ENCODE measurements at places on chromosomes 11 and 22. TPM values are rescaled to one million over a fixed set of nuclear protein-coding genes. Genes with fewer than 3 reads are reported as not detected.

The HINFP gene
- total RNA-seq = 28.8 TPM

The HEPN1 gene
- not detected for total RNA-seq

The POLD3 gene
- total RNA-seq = 14.3 TPM

The VPREB1 gene
- total RNA-seq = not detected

The APOA5 gene
- not detected for total RNA-seq

The CEP126 gene
- 0.92 TPM for total RNA-seq

The RTN4RL2 gene
- not detected for total RNA-seq

The TMEM134 gene
- 36.5 TPM for total RNA-seq

The SEPTIN5 gene
- total RNA-seq = 7.8 TPM

DNA sequence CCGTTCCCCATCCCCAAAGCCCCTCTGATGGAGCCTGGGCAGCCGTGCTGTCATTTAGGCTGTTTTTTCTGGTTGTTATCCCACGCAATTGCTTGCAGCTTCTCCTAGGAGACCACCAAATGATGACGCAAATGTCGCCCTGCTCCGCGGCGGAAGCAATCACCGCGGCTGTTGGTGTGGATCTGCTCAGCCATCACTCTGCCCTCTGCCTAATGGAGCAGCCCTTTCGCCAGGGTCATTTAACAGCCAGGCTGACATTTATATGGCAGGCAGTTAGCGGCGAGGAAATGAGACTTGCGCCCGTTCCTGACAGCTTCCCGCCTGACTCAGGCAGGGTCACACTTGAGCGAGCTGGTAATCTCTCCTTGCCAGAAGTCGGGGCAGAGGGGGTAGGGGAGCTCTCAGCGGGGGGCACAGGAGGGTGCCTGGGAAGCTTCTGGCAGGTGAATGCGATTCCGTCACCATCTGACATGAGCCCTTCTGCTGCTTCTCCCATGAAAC is 97.9 kb upstream of the RTL6 start:
- DNase-seq = no peak

GRCh38 chr11:79042824-79043223 is 398.0 kb downstream of the TENM4 start:
- no peak for DNase-seq

DNA sequence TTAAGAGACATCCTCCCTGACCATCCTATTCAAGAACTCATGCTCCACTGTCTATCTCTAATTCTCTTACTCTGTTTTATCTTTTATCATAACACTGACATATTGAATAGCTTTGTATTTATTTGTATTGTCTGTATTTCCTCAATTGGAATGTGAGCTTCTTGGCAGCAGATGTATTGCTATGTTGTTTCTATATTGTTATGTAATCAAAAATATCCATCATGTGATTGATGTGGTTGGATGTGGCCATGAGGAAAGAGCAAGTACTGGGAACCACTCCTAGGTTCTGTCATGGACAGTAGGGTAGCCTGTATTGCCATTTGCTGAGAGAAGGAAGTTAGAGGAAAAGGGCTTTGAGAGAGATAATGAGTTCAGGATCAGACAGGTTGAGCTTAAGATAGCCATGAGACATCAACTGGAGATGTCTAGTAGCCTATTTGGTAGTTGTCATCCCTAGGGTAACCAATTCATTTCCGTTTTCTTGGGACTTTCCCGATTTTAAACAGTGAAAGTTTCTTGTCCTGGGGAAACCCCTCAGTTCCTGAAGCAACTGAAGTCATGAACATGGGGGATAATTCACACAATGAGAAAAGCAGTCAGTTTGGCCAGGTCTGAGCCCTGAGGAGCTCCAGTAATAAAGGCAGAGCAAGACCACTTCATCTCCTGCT is 404.5 kb downstream of the INSC start:
- no peak for DNase-seq

GRCh38 chr11:92580908-92581307 is 356.3 kb downstream of the FAT3 start:
- DNase-seq = no peak

- DNase-seq = peak; percentile 66
Observed at GRCh38 chr22:44311855-44312170, 938 bp downstream of the SHISAL1 start.

DNA sequence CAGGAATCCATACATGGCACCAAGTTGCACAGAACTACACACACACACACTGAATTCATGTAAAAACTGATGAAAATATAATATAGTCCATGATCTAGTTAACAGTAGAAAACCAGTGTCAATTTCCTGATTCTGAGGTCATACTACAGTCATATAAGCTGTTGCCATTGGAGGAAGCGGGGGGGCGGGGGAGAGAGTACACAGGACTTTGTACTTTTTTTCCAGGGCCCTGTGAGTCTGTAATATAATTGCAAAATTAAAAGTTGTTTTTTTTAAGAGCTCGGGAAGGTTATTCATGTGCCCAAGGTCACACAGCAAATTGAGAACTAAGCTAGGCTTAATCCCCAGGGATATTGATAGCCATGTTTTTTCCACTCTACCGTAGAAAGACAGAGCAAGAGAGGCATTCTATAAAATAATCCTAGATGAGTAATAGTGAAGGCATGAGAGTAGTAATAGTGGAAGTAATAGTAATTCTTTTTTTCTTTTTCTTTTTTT is 312.3 kb downstream of the MN1 start:
- DNase-seq = peak; percentile 43

- DNase-seq = no peak
Observed at GRCh38 chr22:44326491-44326885, 13.7 kb upstream of the SHISAL1 start.

DNA sequence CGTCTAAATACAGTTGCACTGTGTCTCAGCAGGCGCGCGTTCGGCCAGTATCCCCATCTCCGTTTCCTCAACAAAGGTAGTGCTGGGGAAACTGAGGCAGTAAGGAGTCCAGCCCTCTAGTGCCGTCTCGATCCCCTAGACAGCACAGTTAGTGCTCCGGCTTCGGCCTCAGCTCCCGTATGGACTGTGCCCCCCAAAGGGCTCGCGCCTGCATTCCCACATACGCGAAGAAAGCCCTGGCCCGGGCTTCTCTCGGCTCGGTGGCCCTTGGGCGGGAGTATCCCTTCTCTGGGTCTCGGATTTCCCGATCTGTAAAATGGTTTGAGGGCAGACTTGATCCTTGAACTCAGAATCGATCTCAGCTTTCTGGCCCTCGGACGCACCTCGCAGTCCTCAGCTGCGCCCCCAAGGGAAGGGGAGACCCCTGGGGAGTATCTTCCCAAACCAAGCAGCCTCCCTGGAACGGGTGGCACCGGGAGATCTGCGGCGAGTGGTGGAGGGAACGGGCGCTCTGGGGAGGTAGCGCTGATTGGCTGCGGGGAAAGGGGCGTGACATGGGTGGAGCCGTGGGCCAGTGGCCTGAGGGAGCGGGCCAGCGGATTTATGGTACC is 759 bp upstream of the PEX16 start:
- DNase-seq = peak; percentile 86

DNA sequence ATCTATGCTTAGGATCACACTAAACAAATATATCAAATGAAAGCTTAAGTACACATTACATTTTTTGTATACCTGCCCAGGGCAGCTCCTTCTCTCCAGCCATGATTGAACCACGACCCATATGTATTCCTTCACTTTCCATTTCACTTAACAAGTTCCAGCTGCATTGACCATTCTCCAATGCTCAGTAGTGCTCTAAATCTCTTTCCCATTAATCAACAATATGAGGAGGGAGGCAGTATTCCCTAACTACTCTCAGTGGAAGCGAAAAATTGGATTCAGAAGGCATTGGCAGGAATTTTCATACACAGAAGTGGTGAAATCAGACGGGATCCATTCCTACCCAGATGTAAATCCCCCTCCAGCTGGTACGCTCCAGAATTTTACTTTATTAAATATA is 372.0 kb upstream of the LUZP2 start:
- DNase-seq = no peak

GRCh38 chr22:39155421-39155820 is 2.9 kb upstream of the CBX7 start:
- no peak for DNase-seq

GRCh38 chr22:20783844-20784723 is 10.2 kb downstream of the SERPIND1 start:
- peak; percentile 74 for DNase-seq

DNA sequence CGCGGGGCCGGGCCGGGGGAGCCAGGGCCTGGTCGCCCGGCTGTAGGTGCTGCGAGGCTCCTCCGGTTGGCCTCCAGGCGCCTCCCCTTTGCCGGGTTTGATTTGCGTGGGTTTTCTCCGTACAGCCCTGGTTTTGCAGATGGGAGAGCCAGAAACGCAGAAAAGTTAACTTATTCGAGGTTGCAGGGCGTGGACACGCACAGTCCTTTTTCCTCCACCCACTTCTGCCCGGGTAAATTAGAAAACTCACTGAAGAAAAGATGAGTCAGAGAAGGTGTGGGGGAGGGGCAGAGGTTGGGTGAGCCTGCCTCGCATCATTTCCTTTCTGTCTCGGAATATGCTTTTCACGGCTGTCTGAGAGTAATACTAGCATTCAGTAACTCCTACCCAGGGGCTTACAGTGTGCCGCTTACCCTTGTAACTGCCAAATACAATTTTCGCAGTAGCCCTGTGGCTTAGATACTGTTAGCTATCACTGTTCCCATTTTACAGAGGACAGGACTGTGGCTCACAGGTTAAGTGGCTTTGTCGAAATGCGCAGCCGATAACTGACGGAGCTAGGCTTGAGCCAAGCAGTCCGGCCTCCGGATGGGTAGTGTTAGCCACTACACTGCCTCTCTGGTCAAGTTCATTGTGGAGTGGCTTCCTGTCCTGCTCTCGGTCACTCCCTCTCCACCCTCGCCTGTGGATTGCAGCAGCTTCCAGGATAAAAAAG is 812 bp downstream of the FADD start:
- DNase-seq = peak; percentile 91

DNA sequence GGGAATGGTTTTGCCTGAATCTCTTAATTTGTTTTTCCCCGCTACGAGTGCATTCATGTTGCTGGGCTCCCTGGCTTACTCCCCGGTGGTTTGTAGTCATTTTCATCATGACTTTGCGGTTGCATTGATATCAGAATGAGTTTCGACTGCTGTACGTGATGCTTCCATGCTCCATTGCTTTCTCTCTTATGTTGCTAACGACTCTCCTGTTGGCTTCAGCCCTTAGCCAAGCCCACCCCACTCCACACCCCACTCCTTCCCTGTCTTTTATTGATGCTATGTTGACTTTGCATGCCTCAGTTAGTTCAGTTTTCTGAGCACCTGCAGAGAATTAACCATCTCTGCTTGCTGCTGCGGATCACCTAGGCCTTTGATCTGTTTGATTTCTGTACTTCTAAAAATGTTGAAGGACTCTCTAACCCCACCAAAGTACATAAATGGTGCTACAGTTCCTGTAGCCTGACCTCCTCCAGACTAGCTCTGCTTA is 65.3 kb downstream of the ARFGAP2 start:
- no peak for DNase-seq

DNA sequence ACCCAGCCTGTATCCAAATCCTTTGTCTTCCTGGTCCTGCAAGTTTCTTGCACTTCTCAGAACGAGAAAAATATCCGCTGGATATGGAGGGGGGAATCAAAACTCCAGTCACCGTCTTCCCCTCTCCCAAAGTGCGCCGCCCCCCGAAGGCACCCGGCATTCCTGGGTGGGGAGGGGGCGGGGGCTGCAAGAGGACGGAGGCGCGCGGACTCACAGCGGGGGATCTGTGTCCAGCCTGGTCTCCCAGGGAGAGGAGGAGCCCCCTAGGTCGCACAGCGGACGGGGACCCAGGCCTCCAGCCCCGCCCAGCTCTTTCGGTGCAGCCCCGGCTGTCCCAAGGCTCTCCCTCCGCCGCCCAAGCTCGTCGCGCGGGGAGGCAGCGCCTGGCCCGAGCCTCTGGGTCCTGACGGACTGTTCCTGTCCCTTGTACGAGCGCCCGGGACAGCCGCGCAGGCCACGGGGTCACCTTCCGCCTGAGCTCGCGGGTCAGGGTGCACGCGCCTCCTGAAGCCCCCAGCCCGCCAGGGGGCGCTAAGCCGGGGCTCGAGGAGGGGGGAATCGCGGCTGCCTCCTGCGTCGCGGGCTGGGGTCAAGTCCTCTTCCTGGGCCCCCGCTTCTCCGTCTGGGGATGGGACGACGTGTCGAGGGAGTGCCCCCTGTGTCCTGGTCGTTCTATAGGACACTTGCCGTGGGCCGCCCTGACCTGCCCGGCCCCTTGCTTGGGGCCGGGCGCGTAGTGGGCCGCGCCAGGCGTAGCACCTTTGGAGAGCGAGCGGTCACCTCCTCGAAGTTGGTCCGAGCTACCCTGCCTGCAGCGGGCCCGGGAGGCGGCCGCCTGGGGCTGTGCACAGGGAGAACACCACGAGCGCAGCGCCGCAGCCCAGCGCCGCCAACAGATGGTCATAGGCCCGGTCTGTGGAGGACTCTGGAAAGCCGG is 2.4 kb upstream of the WNT11 start:
- peak; percentile 74 for DNase-seq

DNA sequence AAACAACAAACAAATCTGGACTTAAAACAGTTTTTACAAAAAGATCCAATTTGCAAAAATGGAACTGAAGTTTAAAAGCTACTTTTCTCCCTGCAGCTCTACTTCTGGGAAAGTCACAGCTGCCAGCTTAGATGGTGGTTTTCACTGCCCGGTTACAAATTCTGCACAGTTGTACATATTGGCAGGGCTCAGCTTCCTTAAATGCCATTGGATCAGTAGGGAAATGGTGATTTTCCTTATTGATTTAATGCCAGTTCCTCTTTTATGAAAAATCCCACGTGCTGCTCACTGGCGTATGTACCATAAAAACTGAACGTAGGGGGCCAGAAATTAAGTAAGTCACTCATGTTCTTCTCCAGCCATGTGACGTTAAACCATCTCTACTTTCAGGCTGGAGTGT is 22.8 kb downstream of the GRAP2 start:
- no peak for DNase-seq

GRCh38 chr11:1970956-1971355 is 23.8 kb downstream of the MRPL23 start:
- DNase-seq = no peak

- DNase-seq = no peak
Observed at GRCh38 chr11:56188602-56189001, 12.2 kb downstream of the OR5J2 start.

DNA sequence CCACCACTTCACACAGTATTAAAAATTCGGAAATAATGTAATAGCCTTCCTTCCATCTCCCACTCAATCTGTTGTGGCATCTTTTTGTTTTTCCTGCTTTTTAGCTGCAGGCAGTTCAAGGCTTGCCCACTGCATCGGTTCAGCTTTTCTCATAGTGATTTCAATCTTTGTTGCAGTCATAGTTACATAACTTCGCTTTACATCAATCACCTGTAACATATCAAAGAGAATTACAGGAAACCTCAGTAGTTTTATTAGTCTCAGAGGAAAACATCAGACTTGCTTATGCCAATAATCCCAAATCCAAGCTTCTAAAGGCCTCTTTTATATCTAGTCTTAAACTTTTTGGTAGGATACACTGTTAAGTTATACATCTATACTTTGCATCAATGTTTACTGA is 20.5 kb downstream of the CHORDC1 start:
- no peak for DNase-seq

All from Daoy (cell line).